T-cell (primary cell): ENCODE measurements at places on chromosomes 7 and 10. TPM values are rescaled to one million over a fixed set of nuclear protein-coding genes. Genes with fewer than 3 reads are reported as not detected.

TWIST1 gene
- total RNA-seq, result 0.92 TPM

LIPJ gene
- 0.16 TPM for total RNA-seq

SFMBT2 gene
- 35.4 TPM for total RNA-seq

CALHM3 gene
- total RNA-seq, result not detected

CTAGE4 gene
- 2.2 TPM for total RNA-seq

FKBP6 gene
- total RNA-seq, result not detected

NPC1L1 gene
- 0.10 TPM for total RNA-seq

PKD2L1 gene
- total RNA-seq, result not detected

MYO3A gene
- total RNA-seq, result 0.16 TPM

RBP3 gene
- total RNA-seq, result not detected

FOXP2 gene
- total RNA-seq, result not detected

FAM241B gene
- 9.2 TPM for total RNA-seq

HMX2 gene
- total RNA-seq, result not detected

FOXI2 gene
- total RNA-seq, result not detected

IFIT1B gene
- total RNA-seq, result not detected

STN1 gene
- total RNA-seq, result 43.8 TPM

NANOS1 gene
- total RNA-seq, result 0.38 TPM

CPXM2 gene
- total RNA-seq, result not detected

BTBD16 gene
- total RNA-seq, result not detected

ZNF3 gene
- total RNA-seq, result 39.2 TPM

ZNF488 gene
- total RNA-seq, result not detected

NEUROD6 gene
- total RNA-seq, result not detected

ZNF786 gene
- 19.7 TPM for total RNA-seq

NODAL gene
- not detected for total RNA-seq

IQCE gene
- total RNA-seq, result 11.7 TPM

MRPS17 gene
- total RNA-seq, result 10.9 TPM

LRRN3 gene
- 64.9 TPM for total RNA-seq

GIMAP6 gene
- 168 TPM for total RNA-seq

OPN1SW gene
- not detected for total RNA-seq

AQP1 gene
- 1.8 TPM for total RNA-seq

MAPK8 gene
- 41.7 TPM for total RNA-seq

THSD7A gene
- total RNA-seq, result not detected

NAT16 gene
- total RNA-seq, result not detected
